Naive thymus-derived CD4-positive, alpha-beta T cell (primary cell): ENCODE measurements at places on chromosomes 12 and 14.

DNA sequence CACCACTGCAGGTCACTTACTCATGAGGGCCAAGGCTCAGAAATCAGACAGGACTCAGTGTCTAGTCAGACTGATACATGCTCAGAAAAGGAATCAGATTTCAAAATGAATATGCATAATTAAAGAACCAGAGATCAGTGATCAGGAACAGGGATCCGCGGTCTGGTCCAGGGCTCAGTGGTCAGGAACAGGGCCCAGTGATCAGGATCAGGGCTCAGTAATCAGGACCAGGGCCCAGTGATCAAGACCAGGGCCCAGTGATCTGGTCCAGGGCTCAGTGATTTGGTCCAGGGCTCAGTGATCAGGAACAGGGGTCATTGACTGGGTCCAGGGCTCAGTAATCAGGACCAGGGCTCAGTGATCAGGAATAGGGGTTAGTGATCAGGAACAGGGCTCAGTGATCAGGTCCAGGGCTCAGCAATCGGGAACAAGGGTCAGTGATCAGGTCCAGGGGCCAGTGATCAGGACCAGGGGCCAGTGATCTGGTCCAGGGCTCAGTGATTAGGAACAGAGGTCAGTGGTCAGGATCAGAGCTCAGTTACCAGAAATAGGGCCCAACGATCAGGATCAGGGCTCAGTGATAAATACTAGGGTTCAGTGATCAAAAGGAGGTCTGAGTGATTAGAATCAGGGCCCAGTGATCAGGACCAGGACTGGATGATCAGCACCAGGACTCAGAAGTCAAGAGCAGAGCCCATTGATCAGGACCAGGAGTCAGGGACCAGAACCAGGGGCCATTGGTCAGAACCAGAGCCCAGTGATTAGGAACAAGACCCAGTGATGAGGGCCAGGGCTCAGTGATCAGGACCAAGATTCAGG, 175.3 kb downstream of the TMEM121 start:
- DNase-seq, result no peak

- no peak for DNase-seq
Measured at GRCh38 chr14:75487155-75487671, 35.1 kb upstream of the BATF start.

- DNase-seq, result peak; percentile 58
Measured at GRCh38 chr12:3041558-3042164, 35.5 kb upstream of the TSPAN9 start.

DNA sequence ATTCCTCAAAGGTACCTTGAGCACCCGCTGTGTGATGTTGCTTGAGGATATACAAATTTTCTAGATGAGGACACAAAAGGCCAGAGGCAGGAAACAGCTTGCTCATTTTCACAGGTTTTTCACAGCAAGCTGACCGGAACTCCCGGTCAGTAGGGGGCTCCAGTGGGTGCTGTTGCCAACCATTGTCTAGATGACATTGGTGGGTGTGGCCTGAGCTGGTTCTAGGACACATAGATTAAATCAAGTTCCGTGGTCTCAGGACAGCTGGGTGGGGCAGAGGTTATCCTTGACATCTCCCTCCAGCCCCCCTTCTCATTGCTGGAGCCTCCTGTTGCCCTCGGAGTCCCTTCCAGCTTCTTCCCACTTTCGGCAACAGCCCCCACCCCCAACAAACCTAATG, 153.6 kb upstream of the FKBP4 start:
- no peak for DNase-seq

DNA sequence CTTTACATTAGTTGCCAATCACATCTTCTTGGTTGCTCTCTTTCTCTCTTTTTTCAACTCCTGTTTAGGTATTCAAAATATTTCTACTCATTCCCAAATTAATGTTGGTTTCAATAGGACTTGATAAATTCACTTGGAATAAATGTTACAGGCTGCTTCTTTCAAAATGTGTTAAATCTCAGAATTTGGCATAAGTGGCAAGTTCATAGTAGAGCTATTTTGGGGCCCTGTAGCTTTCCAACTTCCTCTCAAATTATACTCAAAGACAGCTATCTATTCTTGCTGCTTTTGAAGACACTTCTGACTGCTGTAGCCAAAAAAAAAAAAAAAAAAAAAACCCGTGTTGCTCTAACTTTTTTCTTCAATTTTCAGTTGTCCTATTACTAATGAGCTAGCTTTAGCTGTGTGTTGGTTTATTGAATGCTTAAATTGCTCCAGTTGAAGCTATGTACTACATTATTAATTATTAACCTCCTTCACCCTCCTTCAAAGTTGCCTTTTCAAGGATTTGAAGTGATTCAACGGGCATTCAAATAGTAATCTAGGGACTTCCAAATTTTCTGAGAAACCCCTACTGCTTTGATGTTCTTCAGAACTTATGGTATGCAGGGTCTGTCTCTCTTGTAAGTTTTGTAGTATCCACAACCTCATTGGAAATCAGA, 554.6 kb upstream of the FLRT2 start:
- DNase-seq, result no peak

GRCh38 chr14:63717702-63718101, 10.2 kb downstream of the SGPP1 start:
- peak; percentile 37 for DNase-seq

DNA sequence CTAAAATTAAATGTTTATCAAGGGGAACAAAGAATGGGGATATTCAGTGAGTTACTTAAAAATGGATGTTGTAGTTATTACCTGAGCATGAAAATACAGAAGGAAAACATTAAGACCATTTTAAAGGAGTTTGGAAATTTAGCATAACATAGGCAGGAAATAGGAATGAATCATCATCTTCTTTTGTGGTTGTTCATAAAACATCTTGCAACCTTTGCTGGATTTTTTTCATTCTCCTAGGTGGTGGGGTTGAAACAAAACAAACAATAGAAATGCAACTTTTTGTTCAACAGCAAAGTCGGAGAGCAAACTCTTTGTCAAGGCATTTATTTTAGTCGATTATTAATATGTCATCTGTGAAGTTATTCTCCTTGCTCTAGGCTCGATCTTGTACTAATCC, 275.1 kb downstream of the IPO8 start:
- no peak for DNase-seq

DNA sequence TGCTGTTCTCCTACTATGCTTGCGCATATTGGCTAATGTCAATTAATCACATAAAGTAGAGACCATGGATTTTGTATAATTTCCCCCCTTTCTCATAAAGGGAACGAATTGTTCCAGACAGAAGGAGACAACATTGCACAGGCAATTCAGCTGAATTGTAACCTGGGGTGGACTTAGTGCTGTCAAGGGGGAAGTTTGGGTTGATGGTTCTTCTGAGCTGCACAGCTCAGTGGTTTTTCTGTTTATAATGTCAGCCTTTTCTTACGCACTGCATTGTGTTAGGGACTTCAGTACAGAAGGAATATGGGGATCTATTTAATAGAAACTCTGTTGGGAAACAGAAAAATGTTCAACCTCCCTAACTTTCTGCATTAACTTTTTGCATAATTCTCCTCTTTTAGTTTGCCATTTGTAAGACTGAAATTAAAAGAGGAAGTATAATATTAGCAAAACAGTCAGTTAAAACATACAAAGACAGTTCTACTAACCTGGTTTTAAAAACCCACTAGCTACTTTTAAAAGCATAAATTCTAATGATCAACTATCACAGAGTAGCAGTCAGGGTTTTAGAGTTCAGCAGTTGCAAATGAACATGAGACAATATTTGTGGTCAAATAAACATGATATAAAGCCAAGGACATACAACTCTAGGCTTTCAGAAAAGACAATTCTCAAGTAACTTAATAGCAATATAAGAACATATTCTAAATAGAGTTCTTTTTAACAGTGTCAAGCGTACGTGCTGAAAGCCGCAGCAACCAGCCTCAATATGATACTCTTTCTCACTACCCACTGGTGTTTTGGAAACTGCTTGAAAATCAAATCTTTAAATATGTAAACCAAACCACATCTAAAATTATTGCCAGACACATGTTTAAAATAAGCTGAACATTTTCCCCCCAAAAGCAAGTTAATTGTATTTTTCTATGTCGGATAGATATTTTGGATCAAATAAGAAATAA, 393.0 kb downstream of the FSCB start:
- DNase-seq, result no peak

DNA sequence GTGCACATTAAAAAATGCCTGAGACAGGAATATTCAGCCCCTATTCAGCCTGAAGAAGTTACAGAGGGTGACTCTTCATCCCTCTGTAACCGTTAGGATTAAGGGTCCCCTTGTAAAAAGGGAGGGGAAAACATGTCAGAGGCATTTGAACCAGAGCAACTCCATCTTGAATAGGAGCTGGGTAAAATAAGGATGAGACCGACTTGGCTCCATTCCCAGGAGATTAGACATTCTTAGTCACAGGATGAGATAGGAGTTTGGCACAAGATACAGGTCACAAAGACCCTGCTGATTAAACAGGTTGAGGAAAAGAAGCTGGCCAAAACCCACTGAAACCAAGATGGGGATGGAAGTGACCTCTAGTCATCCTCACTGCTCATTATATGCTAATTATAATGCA, 19.9 kb upstream of the MDM1 start:
- no peak for DNase-seq

- DNase-seq, result no peak
Measured at GRCh38 chr12:130486891-130487416, 149.3 kb downstream of the PIWIL1 start.

DNA sequence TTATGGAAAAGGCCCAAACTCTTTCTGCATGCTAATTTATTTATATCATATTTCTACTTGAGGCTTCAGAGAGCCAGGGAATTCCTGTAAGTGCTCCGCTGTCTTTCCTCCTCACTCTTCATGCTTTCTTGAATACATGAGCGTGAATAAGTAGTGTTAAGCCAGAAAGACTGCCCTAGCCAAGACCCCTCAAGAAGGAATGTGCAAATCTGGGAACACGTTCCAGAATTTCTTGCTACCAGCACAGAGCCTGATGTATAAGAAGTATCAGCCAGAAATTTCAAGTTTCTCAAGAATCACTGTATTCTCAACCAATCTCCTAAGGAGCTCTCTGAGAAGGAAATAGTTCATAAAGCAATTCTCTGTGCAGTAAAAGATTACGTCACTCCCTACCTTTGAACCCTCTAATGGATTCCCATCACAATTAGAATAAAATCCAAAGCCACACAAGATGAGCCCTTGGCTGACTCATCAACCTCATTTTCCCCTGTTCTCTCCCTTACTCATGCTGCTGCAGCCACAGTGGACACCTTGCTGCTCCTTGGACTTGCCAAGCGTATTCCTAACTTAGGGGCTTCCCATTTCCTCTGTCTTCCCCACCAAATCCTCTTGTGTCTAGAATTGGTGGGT, 6.9 kb upstream of the TSPAN8 start:
- DNase-seq, result no peak

DNA sequence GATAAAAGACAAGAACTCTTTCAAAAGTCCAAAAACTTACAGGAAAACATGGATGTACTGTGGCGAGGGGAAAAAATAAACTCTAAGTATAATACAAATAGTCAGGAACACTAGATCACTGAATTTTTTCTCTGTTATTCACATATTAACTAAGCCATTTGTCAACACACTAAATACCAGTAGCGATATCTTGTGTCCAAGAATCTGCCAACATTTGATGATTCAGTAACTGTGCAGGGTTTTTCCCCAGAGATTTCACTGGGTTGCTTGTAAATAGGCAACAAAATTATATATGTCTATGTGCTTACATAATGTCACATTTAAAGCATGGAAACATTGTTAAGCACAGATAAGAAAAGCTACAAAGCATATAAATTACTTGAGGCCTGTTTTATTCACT, 205.9 kb downstream of the KIF21A start:
- DNase-seq, result no peak

DNA sequence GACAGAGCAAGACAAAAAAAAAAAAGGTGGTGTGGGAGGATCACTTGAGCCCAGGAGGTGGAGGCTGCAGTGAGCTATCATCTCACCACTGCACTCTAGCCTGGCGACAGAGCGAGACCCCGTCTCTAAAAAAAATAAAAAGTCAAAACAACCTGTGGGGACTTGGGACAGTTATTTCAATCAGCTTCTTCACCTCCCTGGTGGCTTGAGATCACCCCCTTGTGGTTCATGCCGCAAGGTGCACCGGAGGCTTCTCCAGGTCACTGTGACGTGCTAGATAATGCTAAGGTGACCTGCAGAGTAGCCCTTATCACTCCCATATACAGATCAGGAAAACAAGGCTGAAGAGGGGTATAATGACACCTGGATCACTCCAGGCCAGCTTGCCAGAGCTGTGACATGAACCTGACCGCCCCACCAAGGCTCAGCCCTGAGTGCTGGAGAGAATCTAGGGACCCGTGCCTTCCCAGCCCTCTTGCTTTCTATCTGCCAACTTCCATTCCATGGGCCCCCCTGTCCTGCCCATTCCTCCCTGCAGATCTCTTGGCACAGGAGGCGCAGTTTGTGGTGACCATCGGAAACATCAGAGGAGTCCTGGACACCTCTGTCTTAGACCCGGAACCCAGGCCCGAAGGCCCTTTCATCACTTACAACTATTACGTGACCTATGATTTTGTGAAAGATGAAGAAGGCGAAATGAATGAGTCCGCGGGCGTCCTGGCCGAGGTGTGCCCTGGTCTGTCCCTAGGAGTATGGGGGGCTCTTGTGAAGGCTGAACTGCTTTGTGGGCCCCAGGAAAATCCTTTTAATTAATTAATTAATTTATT, 8.1 kb downstream of the LRRC43 start:
- peak; percentile 68 for DNase-seq

- DNase-seq, result no peak
Measured at GRCh38 chr14:21066882-21067502, 3.1 kb upstream of the ARHGEF40 start.
